Stimulated activated CD4-positive, alpha-beta T cell treated with anti-CD3 and anti-CD28 coated beads, Interleukin-1b, Interleukin-23, amount 100 ng/mL, for 4 hours (primary cell): ENCODE measurements at places on chromosomes 3 and 15.

- no peak for DNase-seq
These were observed 21.8 kb downstream of the NUDT16 start for GRCh38 chr3:131403216-131403895.

- DNase-seq, result no peak
These were observed 38.6 kb downstream of the DCUN1D1 start for GRCh38 chr3:182941719-182942118.

GRCh38 chr3:45524565-45524964 is 70.0 kb upstream of the LIMD1 start:
- DNase-seq, result no peak

DNA sequence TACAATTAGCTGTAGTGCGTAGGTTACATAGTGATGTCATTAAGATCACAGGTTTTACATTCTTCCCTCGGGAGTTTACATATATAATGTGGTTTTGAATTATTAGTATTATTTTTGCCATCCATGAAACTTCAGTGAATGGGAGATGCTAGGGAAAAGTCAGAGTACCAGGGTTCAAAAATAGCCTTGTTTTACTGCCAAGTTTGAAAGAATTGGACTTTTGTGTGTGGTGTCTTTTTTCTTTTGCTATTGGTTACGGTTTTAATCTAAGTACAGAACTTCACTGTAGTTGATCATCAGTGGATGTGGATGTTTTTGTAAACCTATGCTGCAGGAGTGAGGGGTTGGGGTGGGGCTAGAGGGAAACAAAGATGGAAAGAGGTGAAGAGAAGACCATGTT is 20.7 kb downstream of the SLC25A26 start:
- no peak for DNase-seq

DNA sequence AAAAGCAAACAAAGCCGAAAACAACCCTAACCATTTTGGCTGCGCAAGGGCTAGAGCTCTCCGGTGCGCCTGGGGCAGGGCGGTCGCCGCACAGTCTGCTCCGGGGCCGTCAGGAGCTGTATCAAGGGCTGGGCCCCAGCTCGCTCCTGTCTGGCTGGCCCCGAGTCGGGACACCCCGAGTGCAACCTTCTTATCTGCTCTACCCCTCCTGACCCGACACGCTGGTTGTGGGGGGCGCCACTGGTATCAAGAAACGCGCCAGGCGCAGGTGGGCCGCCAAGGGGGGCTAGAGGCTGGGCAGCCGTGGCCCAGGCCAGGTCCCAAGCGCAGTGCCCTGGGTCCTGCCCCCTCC is 36.0 kb downstream of the NR2F2 start:
- no peak for DNase-seq

DNA sequence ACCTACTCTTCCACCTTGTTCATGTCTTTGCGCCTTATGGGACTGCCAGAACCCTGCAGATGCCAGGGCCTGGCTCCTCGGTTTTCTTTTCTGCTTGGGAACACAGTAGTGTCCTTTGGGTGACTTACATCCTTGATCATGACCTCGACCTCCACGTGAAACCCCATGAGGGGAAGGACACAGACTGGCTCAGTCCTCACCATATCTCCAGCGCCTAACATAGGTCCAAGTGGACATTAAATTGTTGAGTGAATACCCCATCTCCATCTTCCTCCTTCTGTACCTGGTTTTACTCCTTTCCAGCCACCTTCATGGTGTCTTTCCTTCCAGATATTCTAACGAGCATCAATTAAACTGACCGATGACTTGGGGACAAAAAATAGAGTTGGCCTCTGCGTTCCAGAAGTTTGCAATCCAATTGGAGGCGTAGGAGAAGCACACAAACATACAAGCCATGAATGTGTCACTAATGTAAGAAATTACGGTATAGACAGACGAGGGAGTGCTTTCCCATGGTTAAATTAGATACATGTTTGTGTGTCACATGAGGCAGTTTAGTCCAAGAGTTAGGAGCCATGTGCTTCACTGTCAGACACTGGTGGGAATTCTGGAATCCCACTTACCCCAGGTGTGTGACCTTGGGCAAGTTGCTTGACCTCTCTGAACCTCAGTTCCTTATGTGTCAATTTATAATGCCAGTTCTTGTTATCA is 907 bp upstream of the HERC1 start:
- no peak for DNase-seq

DNA sequence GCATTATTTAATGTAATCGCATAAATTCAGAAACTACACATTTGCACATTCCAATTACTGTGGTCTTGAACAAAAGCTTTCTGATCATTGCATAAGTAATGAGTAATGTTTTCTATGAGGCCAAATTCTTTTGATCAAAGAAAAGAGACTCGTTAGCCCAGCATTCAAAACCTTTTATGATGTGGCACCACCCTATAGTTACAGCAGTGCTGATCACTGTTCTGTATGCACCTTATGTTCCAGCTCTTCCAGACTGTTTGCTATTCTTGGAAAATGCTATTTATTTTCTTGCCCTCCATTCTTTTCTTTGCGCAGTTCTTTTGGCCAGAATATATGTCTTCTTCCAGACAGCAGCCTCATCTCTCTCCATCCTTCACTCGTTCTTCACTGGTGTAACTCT is 42.3 kb downstream of the MAP3K13 start:
- DNase-seq, result no peak

DNA sequence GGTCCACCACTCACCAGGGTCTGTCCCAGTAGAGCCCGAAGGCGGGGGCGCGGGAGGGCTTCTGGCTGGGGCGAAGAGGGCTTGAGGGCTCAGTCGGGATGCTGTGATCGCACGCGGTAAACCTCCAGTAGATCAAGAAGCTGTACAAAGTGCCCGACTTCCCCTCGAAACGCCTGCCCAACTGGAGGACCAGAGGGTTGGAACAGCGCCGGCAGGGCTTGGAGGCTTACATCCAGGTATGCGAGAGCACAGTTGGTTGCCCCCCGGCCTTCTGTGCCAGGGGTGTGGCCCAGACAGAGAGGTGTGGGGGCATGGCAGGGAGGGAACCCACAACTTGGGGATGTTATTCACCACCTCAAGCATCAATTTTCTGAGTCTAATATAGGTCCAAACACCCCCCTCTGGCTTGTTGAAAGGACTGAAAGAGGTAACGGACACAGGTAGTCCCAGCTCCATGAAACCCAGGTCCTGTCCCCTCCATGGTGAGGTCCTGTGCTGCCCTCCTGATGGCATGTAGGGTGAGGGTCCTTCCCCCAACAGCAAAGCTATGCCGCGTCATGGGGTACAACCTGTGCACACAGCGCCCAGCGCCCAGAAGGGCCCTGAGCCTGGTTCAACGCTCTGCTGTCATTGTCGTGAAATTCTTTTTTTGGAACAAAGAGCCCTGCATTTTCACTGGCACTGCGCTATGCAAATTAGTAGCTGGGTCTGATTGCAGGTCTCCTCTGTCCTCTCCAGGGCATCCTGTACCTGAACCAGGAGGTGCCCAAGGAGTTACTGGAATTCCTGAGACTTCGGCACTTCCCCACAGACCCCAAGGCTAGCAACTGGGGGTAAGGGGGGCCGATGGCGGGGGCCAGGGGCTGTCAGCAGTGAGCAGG is 1.2 kb downstream of the SNX22 start:
- DNase-seq, result no peak

DNA sequence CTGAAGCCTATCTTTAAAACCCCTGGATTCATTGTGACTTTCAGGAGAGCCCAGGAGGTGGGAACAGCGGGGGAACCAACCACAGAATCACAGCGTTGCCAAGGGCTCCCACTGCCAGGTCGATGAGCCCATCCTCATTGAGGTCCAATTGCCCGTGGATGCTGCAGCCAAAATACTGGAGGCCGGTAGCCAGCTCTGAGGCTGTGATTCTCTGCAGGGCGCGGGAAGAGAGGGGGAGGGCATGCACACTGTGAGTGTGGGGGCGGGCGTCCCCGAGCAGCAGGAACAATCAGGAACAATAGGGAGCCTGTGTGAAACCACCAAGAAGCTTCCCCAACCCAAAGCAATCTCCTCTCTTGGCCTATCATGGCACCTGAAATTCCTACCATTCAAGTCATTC is 53.4 kb downstream of the FEM1B start:
- no peak for DNase-seq

DNA sequence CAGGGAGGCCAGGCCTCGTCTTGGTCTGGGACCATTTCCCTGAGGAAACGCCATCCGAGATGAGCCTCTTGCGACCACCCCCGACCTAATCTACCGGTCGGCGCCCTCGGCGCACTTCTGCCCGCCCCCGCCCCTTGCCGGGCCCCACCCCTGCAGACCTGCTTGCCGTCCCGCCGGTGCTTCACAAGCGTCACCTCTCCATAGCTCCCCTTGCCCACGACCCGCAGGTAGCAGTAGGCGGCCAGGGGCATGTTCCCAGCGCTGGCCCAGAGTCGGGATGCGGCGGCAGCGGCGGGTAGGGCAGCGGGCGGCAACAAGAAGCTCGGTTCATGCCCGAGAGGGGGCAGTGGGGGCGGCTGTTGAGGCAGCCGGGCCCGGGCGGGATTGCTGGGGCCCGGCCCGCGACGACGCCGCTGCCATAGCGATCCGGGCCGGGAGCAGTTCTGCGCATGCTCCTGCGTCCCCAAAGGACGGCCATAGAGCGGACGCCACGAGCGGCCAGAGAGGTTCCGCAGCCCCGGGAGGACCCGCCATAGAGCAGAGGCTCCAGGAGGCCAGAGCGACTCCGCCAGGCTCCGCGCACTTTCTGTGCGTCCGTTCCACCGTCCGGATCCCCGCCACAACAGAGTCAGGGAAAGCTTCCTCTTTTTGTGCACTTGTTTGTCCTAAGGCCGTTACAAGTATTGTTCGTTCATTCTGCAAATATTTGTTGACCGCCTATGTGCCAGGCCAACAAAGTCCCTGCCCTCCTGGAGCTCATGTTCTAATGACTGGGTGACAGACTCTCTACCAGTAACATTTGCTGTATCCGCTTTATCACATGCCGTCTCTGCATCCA is at the start of gene NEK4:
Gene NEK4, minus strand, starts transcription at position 445 of the 838 bp plus-strand sequence. Its CDS starts 194 bp downstream, at position 251.
- DNase-seq, result peak; percentile 84
